ENCODE measurements at places on chromosomes 7 and 10. TPM values are rescaled to one million over a fixed set of nuclear protein-coding genes. Genes with fewer than 3 reads are reported as not detected.

EPHB6 gene
- 22.8 TPM for total RNA-seq

ANKRD16 gene
- total RNA-seq = 3.6 TPM

GRCh38 chr10:119782981-119783664 lies 57.3 kb downstream of the INPP5F start:
- peaks cover 19% of the 10 kb centered on the region for H3K4me1 ChIP-seq
- H3K36me3 ChIP-seq = no peaks in the 10 kb centered on the region
- H3K27me3 ChIP-seq = no peaks in the 10 kb centered on the region
- H3K4me3 ChIP-seq = no peak overlapping the region
- no peak overlapping the region for H3K27ac ChIP-seq

GRCh38 chr10:7492660-7493046 lies 81.8 kb upstream of the SFMBT2 start:
- no peaks in the 10 kb centered on the region for H3K36me3 ChIP-seq
- no peaks in the 10 kb centered on the region for H3K27me3 ChIP-seq
- H3K4me1 ChIP-seq = peaks cover 42% of the 10 kb centered on the region
- no peak for DNase-seq

DNA sequence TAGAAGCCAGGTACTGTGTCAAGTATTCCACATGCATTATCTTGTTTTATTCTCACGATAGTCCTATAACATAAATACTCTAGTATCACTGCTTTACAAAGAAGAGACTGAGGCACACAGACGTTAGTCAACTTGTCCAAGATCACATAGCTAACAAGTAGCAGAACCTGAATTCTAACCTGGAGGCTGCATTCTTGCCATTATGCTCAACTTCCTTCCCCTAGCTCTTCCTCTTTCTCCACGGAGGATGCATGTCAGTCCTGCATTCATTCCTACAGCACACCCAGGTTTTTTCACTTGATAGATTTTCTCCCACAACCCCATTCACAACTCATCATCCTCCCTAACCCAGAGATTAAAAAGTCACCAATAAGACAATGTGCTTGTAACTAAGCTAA lies 388.5 kb upstream of the NFE2L3 start:
- no peak overlapping the region for H3K4me3 ChIP-seq
- no peak for DNase-seq
- H3K4me1 ChIP-seq = no peaks in the 10 kb centered on the region
- H3K36me3 ChIP-seq = no peaks in the 10 kb centered on the region
- no peak overlapping the region for H3K27ac ChIP-seq

GRCh38 chr7:41103331-41103730 lies 599.6 kb downstream of the INHBA start:
- H3K27me3 ChIP-seq = no peaks in the 10 kb centered on the region
- DNase-seq = no peak
- no peaks in the 10 kb centered on the region for H3K4me1 ChIP-seq
- H3K36me3 ChIP-seq = no peaks in the 10 kb centered on the region
- no peak overlapping the region for H3K27ac ChIP-seq

GRCh38 chr10:132392811-132393694 lies 3.9 kb upstream of the PWWP2B start:
- H3K4me1 ChIP-seq = peaks cover 6% of the 10 kb centered on the region
- no peak for DNase-seq
- no peaks in the 10 kb centered on the region for H3K36me3 ChIP-seq
- H3K27ac ChIP-seq = no peak overlapping the region
- no peaks in the 10 kb centered on the region for H3K27me3 ChIP-seq
